ENCODE measurements at places on chromosomes 3 and 15.

DNA sequence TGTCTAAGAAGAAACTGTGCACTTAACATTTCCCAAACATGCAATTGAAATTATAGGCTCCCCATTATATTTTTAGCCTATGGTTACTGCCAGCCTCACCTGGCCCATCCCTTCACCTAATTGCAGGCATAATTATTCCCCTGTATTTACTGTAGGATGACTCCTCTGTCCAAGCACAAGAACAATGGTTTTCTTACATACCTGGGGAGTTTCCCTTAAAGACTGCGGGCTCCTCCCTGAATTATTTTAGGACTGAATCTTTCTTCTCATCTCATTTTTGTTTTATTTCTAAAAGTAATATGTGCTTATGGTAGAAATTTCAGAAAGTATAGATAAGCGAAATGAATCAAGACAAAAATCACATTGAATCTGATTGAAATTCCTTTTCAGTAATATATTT lies 11.4 kb downstream of the TM4SF1 start:
- no peak for DNase-seq

GRCh38 chr3:54157860-54158259 lies 35.5 kb downstream of the CACNA2D3 start:
- no peak for DNase-seq

DNA sequence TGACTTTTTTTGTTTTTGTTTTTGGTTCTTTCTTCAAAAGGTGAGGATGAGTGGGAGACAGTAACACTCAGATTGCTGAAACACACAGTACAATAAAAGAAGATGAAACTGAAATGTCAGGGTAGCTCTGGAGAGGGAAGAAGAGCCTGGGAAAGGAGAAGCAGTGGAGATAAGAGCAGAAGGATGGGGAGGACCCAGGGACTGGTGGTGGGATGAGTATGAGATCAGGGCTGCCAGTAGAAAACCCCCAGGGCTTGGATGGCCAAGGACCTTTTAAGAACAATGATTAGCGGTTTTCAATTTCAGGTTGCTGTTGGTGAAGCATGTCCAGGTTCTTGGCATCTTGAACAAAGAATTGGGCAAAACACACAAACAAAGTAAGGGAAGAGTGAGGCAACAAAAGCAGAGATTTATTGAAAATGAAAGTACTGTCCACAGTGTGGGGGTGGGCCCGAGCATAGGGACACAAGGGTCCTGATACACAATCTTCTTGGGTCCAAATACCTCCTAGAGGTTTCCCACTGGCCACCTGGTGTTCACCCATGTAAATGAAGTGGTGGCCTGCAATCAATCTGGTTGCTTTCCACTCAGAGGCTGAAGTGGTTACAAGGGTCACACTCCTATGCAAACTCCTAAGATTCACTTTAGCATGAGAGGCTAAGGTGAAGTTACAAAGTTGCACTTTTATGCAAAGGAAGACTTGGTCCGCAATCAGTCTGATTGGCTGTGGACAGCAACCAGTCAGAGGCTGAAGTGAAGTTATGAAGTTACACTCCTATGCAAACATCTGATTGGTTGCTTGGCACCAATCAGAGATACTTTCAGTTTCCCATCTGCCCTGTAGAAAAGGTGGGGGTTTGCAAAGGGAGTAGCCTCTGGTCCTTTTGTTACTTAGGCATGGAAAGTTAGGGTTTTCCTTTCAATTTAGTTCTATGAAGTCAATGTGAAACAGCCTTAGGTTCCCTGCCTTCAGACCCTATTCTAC lies 26.1 kb upstream of the MFSD1 start:
- DNase-seq, result no peak

DNA sequence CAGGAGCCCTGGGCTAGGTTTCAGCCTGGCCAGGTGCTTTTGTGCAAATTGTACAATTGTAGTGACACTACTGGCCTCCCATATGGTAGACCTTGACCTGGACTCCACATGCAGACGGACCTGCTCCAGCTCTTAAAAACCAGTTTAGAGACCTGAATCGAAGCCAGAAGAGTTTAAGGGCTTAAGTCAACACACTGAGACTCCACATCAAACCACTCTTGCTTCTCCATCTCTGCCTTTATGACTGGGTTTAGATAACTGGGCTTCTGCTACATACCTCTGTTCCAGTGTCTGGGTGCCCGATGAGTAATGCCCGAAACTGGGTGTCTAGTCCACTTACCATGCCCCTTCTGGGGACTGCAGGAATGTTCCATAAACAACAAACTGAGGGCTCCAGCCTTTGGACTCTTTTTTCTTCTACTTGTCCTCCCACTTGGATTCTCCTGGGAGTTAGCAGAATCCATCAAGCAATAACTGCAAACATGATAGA lies 32.8 kb downstream of the TMEM212 start:
- DNase-seq, result no peak

DNA sequence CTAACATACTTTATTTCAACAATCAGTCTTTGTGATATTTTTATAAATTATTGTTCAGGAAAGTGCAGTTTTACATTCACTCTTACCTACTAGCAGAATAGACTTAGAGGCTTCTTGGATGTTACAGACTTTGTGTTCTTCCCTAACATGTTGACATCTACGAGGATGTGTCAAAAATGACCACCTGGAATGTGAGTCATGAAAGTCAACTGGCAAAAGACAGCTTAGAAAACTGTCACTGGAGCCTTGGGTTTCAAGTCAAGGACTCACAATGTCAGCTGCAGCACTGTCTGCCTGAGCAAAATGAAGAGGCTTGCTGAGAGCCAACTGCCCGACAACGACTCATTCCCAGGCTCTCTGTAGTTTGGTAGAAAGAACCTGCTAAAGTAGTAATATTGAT lies 91.5 kb downstream of the CERS3 start:
- no peak for DNase-seq

- no peak for DNase-seq
Observed at GRCh38 chr3:183437061-183437460, 8.6 kb upstream of the MCF2L2 start.

DNA sequence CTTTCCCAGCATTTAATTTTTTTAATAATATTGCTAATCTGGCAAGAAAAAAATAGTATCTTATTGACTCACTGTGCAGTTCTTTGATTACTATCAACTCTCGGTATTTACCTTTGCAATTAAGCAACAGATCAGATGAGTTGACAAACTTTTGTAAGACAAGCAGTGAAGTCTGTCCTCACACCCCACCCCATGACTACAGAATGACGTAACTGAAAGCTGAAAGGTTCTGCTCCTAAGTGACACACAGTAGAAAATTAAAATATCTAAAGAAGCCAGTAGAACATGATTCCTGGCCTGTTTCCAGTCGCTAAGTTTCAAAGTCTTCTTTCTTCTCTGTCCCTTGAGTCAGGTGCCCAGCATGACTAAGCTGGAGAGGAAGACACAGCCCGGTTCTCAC lies 135.5 kb downstream of the STT3B start:
- no peak for DNase-seq
